Mesothelial cell of epicardium (in vitro differentiated cells): ENCODE measurements at places on chromosomes 7 and 10. TPM values are rescaled to one million over a fixed set of nuclear protein-coding genes. Genes with fewer than 3 reads are reported as not detected.

Gene RSU1
- 33.0 to 36.2 TPM (median 35.3 TPM) in 3 replicates for total RNA-seq

Gene MDH2
- 133 to 142 TPM (median 137 TPM) in 3 replicates for total RNA-seq

DNA sequence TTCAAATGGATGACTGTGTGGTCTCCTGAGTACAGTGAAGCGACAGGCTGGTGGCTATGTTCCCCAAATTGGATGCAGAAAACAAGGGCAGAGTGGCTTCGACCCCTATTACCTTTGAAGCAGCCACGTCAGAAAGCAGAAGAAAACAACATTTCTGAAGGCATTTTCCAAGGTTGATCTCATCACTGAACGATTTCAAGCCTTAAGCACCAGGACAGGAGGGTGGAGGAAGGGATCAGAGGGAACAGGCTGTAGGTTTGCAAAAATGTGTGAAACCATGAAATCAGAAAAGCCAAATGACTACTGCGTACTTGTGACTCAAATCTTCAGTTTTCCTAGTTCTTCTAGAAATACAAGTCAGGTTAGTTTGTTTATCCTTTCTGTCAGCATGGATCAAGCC lies 181.0 kb upstream of the TMEM106B start:
- DNase-seq, result no peak

- no peak for DNase-seq
These were observed 849 bp downstream of the LRRN3 start for GRCh38 chr7:111091593-111092358.

DNA sequence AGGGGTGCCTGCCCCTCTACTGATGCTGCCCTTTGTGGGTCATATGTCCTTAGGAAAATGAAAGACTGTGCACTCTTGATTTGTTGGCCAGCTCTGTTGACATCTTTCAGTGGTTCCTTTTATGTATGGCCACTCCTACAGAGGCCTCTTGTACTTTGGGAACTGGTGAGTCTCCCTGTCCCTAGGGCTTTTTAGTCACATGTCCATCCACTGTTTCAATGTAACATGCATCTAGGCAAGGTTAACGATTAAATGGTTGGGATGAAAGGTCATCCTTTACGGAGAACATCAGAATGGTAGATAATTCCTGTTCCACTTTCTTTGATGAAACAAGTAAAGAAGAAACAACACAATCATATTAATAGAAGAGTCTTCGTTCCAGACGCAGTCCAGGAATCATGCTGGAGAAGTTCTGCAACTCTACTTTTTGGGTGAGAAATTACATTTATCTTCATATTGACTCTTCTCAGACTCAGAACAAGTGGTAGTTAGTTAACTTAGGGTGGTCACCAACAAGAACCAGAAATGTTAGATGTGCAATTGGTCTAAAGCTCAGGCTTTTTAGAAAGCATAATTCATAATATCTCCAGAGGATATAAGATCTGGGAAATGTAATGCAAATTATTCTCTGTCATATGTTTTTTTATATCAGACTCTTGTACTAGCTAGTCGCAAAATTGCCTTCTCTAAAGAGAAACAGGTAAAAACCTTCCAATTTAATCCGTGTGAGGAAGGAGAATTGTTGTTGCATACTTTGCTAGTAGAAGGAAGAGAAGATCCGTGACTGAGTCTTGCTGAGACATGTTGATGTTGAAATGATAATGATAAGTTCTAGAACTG lies at the start of gene ABCC2:
Gene ABCC2, plus strand, starts transcription at position 194 of the 840 bp plus-strand sequence. Its CDS starts 205 bp downstream, at position 399.
- DNase-seq, result no peak

DNA sequence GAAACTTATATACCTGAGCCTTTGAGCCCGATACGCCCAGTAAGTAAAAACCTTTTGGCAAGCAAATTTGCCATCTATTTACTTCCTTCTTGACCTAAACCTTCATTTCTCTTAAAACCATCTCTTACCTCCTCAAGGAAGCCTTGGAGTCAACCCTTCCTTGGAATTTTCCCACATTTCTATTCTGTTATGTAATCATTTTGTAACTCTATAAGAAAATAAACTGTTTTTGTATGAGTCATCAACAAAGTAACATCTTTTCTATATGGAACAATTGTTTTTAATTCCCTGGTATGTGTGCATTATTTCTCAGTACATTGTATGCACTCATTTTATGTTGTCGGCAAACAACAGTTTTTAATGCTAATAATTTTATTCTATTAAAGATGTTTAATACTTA lies 162.0 kb downstream of the TEX36 start:
- DNase-seq, result no peak
